ENCODE measurements at places on chromosomes 3 and 15. TPM values are rescaled to one million over a fixed set of nuclear protein-coding genes. Genes with fewer than 3 reads are reported as not detected.

EPHA3 gene
- not detected for total RNA-seq

PLA2G4E gene
- total RNA-seq = 0.07 TPM

RTP4 gene
- 0.26 TPM for total RNA-seq

REC114 gene
- not detected for total RNA-seq

WNT5A gene
- total RNA-seq = 9.9 TPM

KBTBD12 gene
- not detected for total RNA-seq

DNA sequence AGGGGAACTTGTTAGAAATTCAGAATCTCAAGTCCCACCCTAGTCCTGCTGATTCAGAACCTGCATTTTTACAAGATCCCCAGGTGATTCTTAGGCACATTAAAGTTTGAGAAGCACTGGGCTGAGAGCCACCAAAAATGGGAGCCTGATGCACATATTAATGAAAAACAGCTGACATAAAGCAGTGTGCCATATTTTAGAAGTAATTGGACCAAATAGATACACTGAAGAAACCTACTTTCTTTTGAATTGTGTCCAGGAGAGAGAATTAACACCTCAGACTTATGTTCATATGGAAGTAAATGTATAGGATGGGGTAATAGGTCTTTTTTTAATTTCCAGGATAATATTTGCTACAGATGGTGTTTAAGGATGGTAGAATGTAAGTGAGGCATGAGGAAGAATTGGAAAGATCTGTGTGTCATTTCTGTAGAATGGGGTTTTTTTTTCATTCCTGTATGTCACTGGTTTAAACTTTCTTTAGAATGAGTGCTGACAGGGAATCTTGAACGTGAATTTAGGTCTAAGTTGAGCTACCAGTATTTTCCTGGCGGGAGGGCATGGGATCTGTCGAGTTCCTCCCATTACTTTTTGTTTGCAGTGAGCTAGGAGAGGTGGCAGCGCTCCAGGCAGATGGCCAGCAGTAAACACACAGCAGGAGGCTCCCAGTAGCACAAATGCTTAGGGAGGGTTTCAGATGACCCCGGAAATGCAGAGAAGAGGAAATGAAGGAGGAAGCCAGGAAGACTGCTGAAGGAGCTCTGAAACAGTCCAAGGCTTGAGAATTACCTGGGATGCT lies 185.6 kb downstream of the PLCL2 start:
- peak; percentile 17 for DNase-seq

- DNase-seq = no peak
These were observed 28.4 kb upstream of the LIMD1 start for GRCh38 chr3:45566196-45566595.

GRCh38 chr3:31974964-31975363 lies 6.1 kb downstream of the OSBPL10 start:
- no peak for DNase-seq

GRCh38 chr15:75140080-75140879 lies 61.4 kb upstream of the C15orf39 start:
- no peak for DNase-seq

- no peak for DNase-seq
These were observed 232.4 kb upstream of the WNT5A start for GRCh38 chr3:55719508-55719907.

- DNase-seq = peak; percentile 5
These were observed 129.9 kb downstream of the RORA start for GRCh38 chr15:61099020-61099810.

DNA sequence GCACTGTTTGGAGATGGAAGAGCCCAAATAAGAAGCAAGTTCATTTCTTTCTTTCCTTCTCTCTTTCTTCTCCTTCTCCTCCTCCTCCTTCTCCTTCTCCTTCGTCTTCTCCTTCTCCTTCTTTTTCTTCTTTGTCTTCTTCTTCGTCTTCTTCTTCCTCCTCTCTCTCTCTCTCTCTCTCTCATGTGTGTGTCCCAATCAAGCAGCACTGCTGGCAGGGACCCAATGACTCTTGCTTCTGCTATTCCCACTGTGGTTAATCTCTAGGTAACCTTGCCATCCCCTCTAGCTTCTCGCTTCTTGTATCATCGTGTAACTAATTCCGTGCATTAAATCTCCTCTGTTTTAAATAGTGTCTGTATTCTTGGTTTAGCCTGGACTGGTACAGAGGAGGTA lies 26.1 kb upstream of the ZNF280D start:
- DNase-seq = peak; percentile 93

GRCh38 chr3:171995486-171995885 lies 43.9 kb upstream of the FNDC3B start:
- DNase-seq = no peak

DNA sequence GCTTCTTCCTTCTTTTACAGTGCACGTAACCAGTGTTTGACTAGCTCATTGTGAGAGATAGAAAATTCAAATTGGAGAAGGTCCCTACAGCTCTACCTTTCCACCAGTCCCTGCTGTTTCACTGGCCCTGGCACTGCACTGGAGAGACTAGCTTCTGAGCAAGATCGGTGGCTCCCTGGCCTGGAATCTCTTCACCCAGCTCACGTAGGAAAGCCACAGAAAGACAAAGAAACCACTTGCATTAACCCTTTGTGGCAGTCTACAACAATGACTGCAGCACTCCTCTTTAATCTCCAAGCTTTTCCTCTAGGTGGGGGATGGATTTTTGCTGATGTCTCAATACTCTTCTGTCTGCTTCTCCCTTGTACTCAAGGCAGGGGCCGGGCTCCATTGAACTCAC lies 155.9 kb downstream of the PEX5L start:
- no peak for DNase-seq

GRCh38 chr3:21830541-21830940 lies 79.5 kb upstream of the ZNF385D start:
- DNase-seq = no peak

- no peak for DNase-seq
These were observed 19.1 kb downstream of the KBTBD8 start for GRCh38 chr3:67017211-67017610.

GRCh38 chr3:179840985-179841384 lies 188.1 kb downstream of the USP13 start:
- DNase-seq = peak; percentile 91

- DNase-seq = peak; percentile 77
These were observed 101.3 kb downstream of the TMCO5A start for GRCh38 chr15:38035701-38036100.

DNA sequence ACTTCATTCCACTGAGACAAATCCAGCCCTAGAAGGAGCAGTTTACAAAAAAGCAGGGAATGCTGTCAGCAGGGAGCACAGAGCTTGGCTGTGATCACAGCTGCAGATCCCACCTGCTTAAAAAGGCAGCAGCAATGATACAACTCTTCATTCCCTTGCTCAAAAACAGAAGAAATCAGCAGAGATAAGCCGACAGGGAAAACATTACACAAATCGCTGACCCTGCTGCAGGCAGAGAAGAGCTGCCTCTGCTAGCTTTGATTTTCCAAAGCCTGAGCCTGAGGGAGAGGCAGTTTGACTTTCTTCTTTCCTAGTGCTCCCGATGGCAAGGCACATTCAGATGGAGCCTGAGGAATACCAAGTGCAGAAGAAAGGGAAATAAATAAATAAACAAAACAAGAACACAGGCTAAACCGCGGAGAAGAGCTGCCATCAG lies 80.2 kb downstream of the SHQ1 start:
- DNase-seq = no peak

DNA sequence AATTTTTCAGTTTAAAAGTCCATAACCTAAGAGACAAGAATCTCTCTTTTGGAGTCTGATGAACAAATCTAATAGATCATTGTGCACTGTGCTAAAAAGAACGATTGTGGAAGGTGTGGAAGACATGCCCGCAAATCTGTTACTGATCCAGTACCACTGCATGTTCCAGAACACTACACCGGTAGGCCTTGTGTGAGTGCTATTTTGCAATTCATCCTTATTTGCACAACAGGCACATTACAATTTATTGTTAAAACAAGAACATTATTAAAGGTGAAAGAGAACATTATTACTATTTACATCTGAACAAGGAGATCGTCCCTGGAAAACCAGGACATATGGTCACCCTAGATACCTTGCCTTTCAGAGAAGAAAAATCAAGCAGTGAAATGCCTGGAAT lies 205.7 kb upstream of the NECTIN3 start:
- no peak for DNase-seq

GRCh38 chr3:143972155-143972504 lies 507 bp downstream of the DIPK2A start:
- DNase-seq = no peak

DNA sequence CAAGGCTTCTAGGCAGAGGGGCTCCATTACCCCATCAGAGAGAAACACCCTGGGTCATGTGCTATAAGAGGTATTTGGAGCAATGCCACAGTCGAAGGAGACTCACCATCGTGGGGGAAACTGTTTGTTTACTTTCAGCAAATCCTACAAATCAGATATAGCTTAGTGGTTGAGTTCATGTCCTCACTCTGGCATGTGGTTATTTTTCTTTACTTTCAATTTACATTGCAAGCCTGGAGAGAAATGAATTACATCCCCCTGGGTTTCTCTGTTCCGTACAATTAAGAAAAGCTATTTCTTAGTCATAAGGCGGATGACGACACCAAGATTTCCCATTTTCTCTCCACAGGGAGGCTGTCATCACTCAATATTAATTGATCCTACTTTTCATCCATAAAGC lies 36.9 kb downstream of the RFTN1 start:
- peak; percentile 18 for DNase-seq

DNA sequence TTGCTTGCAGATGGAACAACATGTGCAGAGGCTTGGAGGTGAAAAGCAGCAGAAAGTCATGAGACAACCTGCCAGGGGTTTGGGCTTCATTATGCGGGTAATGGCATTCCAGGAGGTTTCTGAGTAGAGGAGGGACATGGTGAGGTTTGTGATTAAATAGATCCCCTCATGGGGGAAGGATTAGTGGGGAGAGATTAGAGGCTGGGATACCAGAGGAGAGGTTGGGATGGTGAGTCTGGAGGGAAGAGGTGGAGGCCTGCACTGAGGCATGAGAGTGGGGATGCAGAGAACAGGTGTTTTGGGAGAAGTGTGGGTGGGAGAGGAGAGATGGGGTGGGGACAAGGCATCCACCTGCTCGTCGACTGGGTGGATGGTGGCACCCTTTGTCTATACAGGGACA lies 6.8 kb upstream of the IQSEC1 start:
- DNase-seq = no peak

- no peak for DNase-seq
These were observed 193.8 kb downstream of the FHIT start for GRCh38 chr3:61057464-61057863.

GRCh38 chr15:31136016-31136415 lies 34.5 kb upstream of the TRPM1 start:
- DNase-seq = peak; percentile 32

- no peak for DNase-seq
These were observed 46.7 kb downstream of the IGF2BP2 start for GRCh38 chr3:185778094-185778493.

- DNase-seq = no peak
These were observed 18.2 kb downstream of the TPM1 start for GRCh38 chr15:63060699-63061098.

GRCh38 chr15:85497172-85497569 lies 116.8 kb downstream of the AKAP13 start:
- no peak for DNase-seq

- no peak for DNase-seq
These were observed 62.6 kb upstream of the VGLL3 start for GRCh38 chr3:87053553-87053952.

DNA sequence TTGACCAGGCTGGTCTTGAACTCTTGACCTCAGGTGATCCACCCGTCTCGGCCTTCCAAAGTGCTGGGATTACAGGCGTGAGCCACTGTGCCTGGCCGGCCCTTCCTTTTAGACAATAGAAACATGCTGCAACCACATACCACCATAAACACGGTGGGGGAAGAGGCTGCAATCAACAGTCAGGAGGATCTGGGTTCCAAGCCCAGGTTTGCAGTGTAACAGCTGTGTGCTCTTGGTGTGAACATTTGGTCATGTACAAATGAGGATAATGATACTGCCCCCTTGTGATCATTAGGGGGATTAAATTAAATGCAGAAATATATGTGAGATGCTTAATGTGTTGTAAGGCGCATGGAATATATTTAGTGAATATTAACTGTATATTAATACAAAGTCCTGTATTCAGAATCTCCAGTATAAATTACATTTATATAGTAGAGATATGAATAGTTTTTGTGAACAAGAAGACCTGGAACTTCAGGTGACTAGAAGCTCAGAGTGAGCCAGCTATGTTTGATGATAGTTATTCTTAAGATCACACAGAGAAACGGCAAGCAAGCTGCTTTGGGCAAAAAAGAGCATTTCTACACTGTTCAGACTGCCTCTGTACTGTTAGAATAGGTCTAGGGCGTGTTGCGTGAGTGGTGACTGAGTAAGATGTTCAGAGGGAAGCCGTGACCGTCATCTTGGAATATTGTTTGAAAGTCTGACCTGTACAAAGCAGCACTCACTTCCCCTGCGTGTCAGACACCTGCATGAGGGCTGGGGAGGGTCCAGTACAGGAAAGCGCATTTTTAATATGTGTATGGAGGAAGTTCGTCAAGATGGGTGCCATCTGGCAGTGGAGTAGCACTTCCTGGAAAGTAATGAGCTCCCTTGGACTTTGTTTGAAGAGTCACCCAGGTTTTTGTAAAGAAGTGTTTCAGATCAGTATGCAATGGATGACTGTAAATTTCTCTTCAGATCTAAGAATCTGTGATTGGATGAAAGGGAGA lies 125.8 kb downstream of the PGPEP1L start:
- peak; percentile 44 for DNase-seq

DNA sequence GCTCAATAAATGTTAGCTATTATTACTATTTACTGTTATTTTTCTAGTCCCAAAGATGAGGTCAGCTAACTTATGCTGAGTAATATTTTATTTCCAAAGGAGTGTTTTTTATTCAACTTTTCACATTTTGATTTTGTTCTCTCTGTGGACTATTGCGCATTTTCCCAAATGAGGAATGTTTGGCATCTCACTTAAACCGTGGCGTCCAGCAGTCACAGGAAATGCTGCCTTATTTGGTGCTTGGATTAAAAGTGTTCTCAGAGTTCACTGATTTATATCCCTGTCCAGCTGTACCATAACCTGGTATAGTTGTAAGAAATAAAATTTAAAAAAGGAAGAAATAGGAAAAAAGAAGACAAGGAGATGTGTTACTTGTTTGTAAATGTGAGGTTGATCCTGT lies 166.8 kb downstream of the THSD4 start:
- no peak for DNase-seq

- no peak for DNase-seq
These were observed 5.3 kb downstream of the SEMA7A start for GRCh38 chr15:74428442-74428787.

GRCh38 chr3:56055951-56056350 lies 412.3 kb downstream of the ERC2 start:
- DNase-seq = no peak

- DNase-seq = no peak
These were observed 7.5 kb downstream of the HDGFL3 start for GRCh38 chr15:83200162-83200561.

- DNase-seq = peak; percentile 8
These were observed 794 bp downstream of the LRIG1 start for GRCh38 chr3:66499881-66500575.

- DNase-seq = peak; percentile 81
These were observed at the start of gene VPS39 for GRCh38 chr15:42207674-42208579. Gene VPS39, minus strand, starts transcription at chr15:42208304. Its CDS starts 151 bp downstream, at chr15:42208153.

Data from HT1080 (cell line).